ENCODE measurements at places on chromosomes 6 and 20.

DNA sequence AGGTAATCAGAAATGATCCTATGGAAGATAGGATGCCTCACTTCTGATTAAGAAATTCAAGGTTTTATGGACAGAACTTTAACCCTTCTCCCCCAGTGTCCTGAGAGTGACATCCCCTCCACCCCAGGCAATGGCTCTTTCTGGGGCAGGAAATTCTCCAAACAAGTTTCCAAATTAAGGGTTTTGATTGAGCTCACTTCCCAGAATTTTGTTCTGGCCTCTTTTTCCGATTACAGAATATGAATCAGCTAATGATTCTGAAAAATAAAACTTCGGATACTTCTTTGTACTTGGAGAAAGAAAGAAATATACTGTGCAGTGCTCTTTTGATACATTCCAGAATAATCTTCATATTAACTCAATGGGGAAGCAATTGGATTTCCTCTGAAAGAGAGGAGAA is 32.8 kb upstream of the TASP1 start:
- DNase-seq, result no peak

GRCh38 chr6:43547222-43547621 is 28.6 kb downstream of the XPO5 start:
- peak; percentile 35 for DNase-seq

GRCh38 chr20:60063048-60063451 is 104.8 kb downstream of the CDH26 start:
- no peak for DNase-seq

DNA sequence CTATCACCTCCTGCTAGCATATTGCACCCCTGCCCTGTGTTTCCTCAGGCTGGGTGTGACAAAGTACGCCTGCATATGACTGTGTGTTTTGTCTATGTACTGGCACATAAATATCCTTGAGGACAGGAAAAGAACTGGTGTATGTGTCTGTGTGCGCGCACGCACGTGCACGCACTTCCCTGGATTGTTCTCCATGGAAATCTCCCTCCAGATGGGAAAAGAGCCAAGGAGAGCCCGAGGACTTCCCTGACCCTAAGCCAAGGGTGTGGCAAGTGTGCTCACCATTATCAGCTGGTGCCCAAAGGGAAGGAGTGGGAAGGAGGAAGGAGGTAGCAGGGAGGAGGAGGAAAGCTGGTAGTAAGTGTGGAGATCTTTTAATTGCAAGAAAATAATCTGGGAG is 117.6 kb downstream of the HIVEP2 start:
- DNase-seq, result no peak

GRCh38 chr6:79520534-79520933 is 16.7 kb downstream of the LCA5 start:
- no peak for DNase-seq

GRCh38 chr6:19059102-19059501 is 672.0 kb downstream of the RNF144B start:
- DNase-seq, result no peak

- no peak for DNase-seq
These were observed 15.3 kb upstream of the NKAIN2 start for GRCh38 chr6:123788319-123788718.

DNA sequence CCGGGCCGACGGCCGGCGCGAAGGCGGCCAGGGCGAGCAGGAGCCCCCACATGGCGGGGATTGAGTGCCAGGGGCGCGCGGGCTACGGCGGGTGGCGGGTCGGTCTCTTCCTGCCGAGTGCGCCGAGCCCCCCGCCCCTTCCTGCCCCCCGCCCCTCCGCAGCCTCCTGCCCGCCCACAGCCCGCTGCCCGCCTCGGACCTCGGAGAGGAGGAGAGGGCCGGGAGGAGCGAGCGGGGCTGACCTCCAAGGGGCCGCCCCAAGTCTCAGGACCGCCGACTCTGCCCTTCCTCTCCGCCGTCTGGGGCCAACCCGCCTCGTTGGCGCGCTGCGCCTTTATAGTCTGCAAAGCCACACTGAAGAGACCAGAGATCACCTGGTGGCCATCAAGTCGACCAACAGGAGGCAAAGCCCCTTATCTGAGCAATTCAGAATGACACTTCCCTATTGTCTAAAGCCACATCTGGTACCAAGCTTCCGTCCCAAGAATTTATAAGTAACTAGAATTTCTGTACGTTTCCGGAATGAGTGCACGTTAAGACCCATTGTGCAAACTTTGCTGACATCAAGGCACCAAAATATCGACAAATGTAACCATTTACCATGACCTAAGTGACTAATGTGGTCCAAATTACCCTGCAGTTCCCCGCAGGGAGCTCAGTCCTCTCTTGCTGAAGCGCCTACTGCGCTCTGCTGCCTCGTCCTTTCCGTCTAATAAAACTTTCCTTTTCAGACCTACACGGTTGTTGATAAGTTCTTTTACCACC is at the start of gene CPXM1:
TSS of gene CPXM1 (minus strand) at position 107 of the 765 bp plus-strand sequence. CDS start at position 52, 55 bp downstream.
- DNase-seq, result peak; percentile 86

DNA sequence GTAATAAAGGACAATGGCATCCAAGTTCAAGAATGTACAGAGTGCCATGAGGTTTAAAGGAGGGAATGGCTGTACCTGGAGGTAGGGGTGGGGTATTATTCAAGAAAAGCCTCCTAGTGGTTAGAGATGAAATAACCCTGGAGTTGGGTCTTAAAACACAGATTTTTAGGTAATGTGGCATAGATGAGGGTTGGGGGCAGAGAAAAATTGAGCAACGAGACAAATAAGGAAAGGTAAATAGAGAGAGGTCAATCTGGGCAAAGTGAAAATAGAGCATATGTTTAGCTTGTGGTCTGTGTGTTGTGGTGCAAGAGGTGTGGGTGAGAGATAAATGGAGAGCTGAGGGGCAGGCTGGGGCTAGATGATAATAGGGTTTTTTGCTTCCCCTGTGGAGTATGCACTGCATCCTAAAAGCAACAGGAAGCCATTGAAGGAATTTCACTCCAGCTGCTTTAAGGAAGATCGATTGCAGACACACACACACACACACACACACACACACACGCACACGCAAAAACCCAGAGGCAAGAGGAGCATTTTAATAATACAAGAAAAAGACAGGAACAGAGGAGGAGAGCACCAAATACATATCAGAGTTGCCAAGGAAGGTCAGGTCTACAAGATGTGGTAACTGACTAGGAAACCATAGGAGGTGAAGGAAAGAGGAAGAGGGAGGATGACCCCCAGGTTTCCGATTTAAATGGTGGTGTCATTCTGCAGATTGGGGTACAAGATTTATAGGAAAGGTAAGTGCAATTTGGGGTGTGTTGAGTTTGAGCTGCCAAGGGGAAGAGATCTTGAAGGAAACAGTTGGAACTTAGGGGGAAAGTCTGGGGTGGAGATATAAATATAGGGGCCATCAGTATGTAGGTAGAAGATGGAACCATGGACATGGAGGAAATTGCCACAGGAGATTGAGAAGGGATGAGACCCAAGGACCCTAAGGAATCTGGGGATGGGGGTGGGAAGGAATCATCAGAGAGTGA is 31.3 kb upstream of the ADGRF1 start:
- no peak for DNase-seq

DNA sequence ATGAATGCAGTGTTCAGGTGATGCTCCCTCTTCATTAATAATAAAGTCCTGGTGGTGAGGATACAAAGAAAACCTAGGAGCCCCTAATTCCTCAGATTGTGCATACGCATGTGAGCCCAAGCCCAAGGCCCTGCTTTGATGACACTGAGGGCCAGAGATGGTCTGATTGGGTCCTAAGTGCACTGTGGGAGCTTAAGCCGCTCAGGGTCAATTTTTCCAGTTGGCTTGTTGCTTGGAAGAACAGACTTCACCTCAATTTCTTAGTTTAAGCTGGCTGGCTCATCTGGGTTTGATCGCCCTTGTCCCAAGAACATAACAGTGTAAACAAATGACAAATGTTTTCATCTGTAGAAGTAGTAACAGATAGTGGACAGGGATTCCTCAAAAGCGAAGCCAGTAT is 41.4 kb downstream of the INSM1 start:
- DNase-seq, result no peak

GRCh38 chr6:44942201-44942600 is 385.9 kb upstream of the RUNX2 start:
- no peak for DNase-seq

GRCh38 chr6:45969026-45969425 is 46.6 kb downstream of the CLIC5 start:
- no peak for DNase-seq

DNA sequence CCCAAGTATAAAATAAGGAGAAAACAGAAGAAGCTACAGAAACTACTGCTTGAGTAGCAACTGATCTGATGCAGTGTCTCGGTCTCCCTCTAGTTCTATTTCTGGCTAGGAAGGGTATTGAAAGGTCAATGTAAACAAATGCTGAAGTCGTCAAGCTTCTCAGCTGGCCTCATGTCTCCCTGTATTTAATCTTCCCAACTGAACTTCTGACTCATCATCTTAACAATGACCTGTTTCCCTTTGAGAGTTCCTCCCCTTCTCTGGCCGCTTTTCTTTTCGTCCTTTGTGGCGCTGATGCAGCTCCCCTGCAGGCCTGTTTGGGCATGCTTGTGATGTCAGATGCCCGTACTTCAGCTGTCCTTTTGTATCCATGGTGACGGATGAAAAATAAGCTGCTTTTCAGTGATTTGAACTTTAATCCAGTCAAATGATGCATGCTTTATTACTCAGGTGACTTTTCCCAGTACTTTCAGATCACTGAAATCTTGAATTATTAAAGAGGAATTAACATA is 7.8 kb upstream of the LCA5 start:
- peak; percentile 88 for DNase-seq

DNA sequence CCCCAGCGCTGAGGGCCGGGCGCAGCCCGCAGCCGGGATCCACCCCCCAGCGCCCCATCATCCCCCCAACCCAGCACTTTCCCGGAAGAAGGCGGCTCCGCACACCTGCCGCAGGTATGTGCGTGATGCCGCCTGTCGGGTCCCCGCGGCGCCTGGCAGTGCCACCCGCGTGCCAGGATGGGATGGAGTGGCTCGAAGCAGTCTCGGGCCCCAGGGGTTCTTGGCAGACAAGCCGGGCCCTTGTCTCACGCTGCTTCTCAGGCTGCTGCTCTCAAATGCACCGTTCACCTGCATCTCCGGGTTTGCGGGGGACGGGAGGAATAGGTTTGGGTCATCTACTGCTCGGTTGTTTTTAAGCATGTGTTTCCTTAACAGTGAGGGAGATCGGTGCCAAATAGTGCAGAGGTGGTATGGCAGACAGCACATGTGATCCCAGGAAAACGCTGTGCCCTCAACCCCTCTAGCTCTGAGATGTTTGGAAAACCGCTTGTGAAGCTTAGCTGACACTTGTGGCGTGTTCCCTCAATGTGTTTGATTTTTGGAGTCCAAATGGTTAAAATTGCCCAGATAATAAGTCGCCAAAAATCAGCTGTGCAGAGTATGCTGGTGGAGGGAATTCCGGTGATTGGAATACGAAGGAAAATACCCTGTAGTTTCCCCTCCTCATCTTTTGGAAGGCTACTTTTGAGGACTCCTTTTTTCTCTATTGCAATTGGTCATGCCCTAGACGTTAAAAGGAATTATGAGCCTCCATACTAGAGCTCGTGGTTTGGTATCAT is 926 bp downstream of the MYLIP start:
- DNase-seq, result peak; percentile 24

DNA sequence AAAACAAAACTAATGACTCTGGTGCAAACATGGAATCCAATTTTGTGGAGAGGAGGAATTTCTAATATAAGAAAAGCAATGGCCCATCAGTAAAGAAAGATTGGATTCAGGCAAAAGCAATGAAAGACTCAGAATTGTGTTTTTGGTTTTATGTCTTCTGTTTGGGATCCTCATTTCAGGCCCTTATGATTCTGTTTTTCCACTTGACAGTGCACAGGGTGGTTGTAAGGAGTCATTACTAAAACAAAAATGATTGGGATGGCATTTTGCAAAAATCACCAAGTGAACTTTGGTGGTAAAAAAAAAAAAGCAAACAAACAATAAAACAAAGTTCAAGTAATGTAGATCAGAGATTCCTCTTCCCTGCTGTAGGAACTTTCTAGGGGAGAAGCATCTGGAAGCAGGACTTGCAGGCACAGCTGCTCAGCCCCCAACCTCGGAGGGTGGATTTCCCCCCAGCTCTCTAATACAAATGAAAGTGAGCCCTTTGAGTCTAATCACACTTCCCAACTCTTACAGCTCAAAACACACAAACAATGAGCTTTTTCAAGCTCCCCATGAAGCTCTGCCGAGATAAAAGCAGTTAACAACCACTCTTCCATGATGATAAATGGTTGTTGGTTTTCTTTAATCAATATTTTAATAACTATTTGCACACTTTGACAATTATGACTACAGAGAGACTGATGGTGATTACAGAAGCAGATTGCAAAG is 177.7 kb downstream of the ZDHHC14 start:
- DNase-seq, result no peak

DNA sequence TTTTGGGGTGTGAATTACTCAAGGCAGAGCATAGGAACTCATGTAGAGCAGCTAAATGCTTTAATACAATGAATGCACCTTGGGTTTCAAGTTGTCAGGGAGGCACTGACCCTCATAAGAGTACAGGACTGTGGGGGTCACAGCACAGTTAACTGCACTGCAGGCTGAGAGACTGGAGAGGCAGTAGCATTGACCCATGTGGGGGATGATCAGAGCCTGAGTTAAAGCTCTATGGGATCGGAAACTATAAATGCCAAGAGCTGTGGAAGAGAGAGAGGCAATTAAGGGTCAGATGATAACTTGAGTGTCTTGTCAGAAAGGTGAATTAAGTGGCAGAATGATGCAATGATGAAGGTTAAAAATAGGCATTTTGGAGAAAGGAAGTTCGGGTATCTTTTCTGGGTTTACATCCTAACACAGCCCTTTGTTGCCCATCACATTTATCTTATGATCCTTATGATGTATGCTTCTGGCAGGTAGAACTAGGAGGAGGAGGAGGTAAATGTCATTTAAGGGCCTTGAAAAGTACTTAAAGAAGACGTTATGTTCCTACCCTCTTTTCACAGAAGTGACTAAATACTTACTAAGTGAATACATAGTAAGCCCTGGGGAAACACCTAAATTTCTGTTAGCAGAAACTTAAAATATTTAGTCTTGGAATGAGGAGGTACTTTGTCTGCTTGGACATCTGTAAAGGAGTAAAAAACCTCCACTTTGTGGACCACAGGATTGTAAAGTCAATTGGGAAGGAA is 24.2 kb downstream of the LRRC1 start:
- no peak for DNase-seq

DNA sequence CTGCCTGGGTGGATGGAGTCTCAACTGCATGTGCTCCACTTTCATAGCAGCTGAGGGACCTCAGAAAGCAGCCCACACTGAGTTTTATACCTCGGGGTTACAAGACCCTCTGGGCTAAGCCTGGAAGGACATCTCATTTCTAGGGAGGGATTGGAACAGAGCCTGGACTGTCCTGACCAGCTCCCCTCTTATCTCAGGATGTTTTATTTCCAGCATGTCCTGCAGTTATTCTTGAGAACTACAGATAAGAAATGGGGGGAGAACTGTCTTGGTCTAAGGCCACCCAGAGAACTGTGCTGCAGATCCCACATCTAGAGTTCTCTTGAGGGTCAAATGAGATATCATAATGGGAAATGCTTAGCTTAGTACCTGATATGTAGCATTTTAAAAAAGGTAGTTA is 97.3 kb upstream of the CHD6 start:
- DNase-seq, result no peak

GRCh38 chr6:136960781-136961180 is 38.7 kb downstream of the SLC35D3 start:
- DNase-seq, result no peak
